ENCODE measurements at places on chromosomes 1 and 21. TPM values are rescaled to one million over a fixed set of nuclear protein-coding genes. Genes with fewer than 3 reads are reported as not detected.

Gene LIN28A
- total RNA-seq: not detected

Gene AMY1C
- not detected for total RNA-seq

Gene ADAMTS5
- not detected for total RNA-seq

Gene CRYBG2
- 1.6 TPM for total RNA-seq

Gene PKN2
- 13.7 TPM for total RNA-seq

Gene TRPM2
- total RNA-seq: 8.0 TPM

Gene BPNT1
- 17.8 TPM for total RNA-seq

Measured in A549 treated with GW870086 at 1 μM for 4 hours (cell line).